ENCODE measurements at places on chromosomes 7 and 10. TPM values are rescaled to one million over a fixed set of nuclear protein-coding genes. Genes with fewer than 3 reads are reported as not detected.

- H3K27me3 ChIP-seq: no peaks in the 10 kb centered on the region
- no peak overlapping the region for H3K4me3 ChIP-seq
- DNase-seq: peak; percentile 35
- H3K27ac ChIP-seq: no peak overlapping the region
- H3K4me1 ChIP-seq: peaks cover 1% of the 10 kb centered on the region
Observed at GRCh38 chr7:98771519-98771918, 98.3 kb downstream of the TMEM130 start.

GRCh38 chr10:75505840-75506506 lies 74.5 kb downstream of the LRMDA start:
- H3K27ac ChIP-seq: no peak overlapping the region
- no peak for DNase-seq
- H3K4me3 ChIP-seq: no peak overlapping the region
- no peaks in the 10 kb centered on the region for H3K36me3 ChIP-seq
- H3K27me3 ChIP-seq: no peaks in the 10 kb centered on the region

ASCC1 gene
- 21.6 TPM for total RNA-seq

- H3K27ac ChIP-seq: no peak overlapping the region
- DNase-seq: no peak
- H3K4me1 ChIP-seq: no peaks in the 10 kb centered on the region
- no peak overlapping the region for H3K4me3 ChIP-seq
Observed at GRCh38 chr10:30231071-30231652, 117.9 kb downstream of the MTPAP start.

DNA sequence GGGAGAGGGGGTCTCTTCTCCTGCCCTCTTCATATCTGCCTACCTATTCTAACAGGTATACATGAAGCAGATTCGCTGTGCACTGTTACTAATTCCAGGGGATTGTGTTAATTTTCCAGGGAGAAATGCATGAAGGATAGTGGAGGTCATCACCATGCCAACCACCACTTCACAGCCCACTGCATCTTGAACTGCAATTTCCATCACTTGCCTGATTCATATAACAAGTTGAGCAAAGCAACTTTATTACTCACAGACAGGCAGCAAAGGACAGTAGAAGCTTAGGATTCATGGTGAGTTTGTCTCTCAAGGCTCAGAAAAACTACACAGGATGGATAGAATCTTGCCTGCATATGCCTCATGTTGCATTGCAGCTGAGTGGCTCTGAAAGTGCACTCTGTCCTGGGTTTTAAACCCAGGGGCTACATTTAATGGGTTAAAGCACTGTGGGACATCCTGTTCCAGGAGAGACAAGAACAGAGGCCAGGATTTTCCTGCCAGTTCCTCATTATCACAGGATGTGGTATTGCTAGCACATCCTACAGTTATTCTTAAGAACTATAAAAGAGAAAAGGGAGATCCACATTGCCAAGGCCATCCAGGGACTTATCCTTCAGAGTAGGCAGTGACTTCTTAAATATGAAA lies 136.9 kb upstream of the PRSS1 start:
- no peak overlapping the region for H3K27ac ChIP-seq
- no peak overlapping the region for H3K4me3 ChIP-seq
- H3K36me3 ChIP-seq: no peaks in the 10 kb centered on the region
- no peaks in the 10 kb centered on the region for H3K27me3 ChIP-seq
- no peaks in the 10 kb centered on the region for H3K4me1 ChIP-seq
- DNase-seq: no peak
